H1 (cell line): ENCODE measurements at places on chromosomes 3 and 15. TPM values are rescaled to one million over a fixed set of nuclear protein-coding genes. Genes with fewer than 3 reads are reported as not detected.

DNA sequence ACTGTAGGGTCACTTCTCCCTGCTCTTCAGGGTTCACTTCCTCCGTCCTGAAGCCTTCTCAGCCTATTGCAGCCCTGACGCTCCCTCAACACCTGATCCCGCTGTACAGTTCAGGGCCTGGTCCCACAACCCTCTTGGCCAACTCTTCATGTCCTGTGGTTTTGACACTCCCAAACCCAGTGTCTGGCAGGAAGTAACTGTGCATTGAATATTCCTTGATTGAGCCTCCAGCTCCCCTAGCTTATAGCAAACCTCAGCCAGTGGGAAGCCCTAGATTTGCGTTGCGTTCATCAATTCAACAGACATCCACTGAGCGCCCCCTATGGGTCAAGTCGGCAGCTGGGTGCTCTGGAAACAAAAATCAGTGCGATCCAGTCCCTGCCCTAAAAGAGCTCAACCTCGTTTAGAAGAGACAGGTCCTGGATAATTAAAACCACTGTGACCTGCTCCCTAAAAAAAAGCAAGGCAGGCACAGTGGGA is 13.5 kb downstream of the UBAP1L start:
- DNase-seq = peak; percentile 73
- no peak overlapping the region for H3K27ac ChIP-seq
- H3K4me1 ChIP-seq = no peaks in the 10 kb centered on the region; the same call in 1 of the 2 replicates
- H3K27me3 ChIP-seq = peaks cover 5% of the 10 kb centered on the region; the same call in 1 of the 2 replicates

GRCh38 chr15:87939848-87940457 is 316.6 kb downstream of the NTRK3 start:
- no peaks in the 10 kb centered on the region for H3K36me3 ChIP-seq
- no peak overlapping the region for H3K4me3 ChIP-seq
- no peaks in the 10 kb centered on the region for H3K27me3 ChIP-seq
- no peak for DNase-seq
- no peaks in the 10 kb centered on the region for H3K4me1 ChIP-seq
- no peak overlapping the region for H3K27ac ChIP-seq

DNA sequence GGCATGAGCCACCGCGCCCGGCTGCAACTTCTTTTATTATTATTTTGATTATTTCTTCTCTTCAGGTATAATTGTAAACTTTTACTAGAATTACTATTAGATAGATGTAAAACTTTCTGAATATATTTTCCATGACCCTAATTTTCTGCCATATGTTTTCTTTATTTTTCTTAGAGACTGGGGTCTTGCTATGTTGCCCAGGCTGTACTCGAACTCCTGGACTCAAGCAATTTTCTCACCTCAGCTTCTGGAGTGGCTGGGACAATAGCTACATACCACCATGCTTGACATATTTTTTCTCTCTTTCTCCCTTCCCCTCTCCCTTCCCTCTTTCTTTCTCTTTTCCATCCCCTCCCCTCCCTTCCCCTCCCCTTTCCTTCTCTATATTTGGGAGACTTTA is 29.6 kb upstream of the CHST2 start:
- H3K4me1 ChIP-seq = no peaks in the 10 kb centered on the region
- no peak for DNase-seq
- no peaks in the 10 kb centered on the region for H3K36me3 ChIP-seq
- H3K27ac ChIP-seq = no peak overlapping the region
- H3K4me3 ChIP-seq = no peak overlapping the region

FHIT gene
- total RNA-seq = 1.8 and 3.2 TPM in 2 replicates

ARRDC4 gene
- total RNA-seq = 3.7 and 3.8 TPM in 2 replicates

SLC22A13 gene
- total RNA-seq = 0.41 and 0.54 TPM in 2 replicates

DNA sequence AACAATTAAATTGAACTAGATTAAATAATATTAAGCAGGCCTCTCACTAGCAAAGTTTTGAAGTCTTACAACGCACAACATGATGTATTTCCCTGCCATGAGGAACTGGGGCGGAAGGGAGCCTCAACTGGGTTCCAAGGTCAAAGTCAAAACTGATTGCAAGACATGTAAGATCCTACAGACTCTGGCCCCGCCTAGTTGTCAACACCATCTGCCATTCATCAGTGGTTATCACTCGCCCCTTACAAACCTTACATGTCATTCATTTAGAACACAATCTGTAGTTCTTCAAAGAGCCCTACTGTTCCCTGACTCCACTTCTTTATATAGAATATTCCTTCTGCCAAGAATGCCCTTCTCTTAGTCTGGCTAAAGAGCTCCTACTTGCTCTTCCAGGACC is 10.0 kb downstream of the ATP13A3 start:
- H3K27me3 ChIP-seq = no peaks in the 10 kb centered on the region
- no peak for DNase-seq
- H3K36me3 ChIP-seq = no peaks in the 10 kb centered on the region
- H3K4me3 ChIP-seq = no peak overlapping the region

DNA sequence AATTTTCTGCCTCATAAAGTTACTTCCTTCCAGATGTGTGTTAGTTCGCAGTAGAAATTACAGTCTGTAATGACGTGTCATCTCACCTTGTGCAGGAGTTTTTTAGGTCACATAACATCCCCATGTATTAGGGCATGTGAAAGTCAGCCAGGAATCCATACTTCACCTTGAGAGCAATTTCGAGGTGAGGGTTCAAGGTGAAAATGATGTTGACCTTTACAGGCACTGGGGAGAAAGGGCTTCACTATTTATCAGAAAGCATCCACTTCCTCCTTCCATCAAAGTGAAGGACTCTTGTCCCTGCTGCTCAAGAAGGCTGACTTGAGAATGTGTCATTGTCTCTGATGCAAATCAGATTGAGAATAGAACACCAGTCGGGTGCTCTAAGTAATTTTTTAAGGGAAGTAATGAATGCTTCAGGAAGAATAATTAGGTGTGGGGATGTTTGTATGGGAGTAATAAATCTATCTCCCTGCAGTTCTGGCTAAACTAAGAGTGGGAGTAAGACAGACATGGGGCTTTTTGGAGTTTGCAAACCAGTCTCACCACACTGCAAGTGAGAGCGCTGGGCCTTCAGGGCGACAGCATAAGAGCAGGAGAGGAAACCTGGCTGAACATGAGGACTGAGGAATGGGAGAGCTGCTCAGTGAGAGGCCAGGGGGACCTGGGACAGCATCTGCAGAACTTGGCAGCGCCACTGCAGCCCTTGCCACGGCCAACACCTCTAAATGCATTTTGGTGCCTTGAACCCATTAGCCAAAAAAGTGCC is 85.9 kb upstream of the IL12A start:
- no peak overlapping the region for H3K27ac ChIP-seq
- no peak overlapping the region for H3K4me3 ChIP-seq
- no peaks in the 10 kb centered on the region for H3K27me3 ChIP-seq
- DNase-seq = no peak
- no peaks in the 10 kb centered on the region for H3K36me3 ChIP-seq

DNA sequence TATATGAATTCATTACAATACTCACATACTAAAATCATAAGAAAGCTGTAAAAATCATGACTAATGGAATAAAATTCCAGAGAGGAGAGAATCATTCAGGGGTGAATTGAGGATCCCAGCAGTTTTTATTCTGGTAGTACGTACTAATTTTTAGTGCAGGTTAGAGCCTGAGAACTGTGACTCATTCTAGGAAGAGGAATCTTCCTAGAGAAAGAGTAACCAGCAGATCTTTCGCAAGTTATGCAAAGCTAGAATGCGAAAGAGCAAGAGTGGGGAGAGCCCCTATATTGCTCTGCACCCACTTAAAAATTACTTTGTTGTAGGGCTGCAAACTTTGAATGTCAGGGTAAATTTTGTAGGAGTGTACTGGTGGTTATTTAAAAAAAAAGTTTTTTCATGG is 303.6 kb upstream of the ARPP21 start:
- H3K4me1 ChIP-seq = no peaks in the 10 kb centered on the region
- H3K36me3 ChIP-seq = no peaks in the 10 kb centered on the region
- no peaks in the 10 kb centered on the region for H3K27me3 ChIP-seq
- DNase-seq = no peak
- H3K4me3 ChIP-seq = no peak overlapping the region
- H3K27ac ChIP-seq = no peak overlapping the region

- H3K27ac ChIP-seq = no peak overlapping the region
- no peaks in the 10 kb centered on the region for H3K27me3 ChIP-seq
- no peak for DNase-seq
- no peaks in the 10 kb centered on the region for H3K36me3 ChIP-seq
- no peaks in the 10 kb centered on the region for H3K4me1 ChIP-seq
- H3K4me3 ChIP-seq = no peak overlapping the region
Observed at GRCh38 chr3:162287600-162287999, 791.0 kb downstream of the OTOL1 start.

PRICKLE2 gene
- 8.0 and 8.9 TPM in 2 replicates for total RNA-seq

GRCh38 chr15:100902436-100903167 is 16.6 kb upstream of the LRRK1 start:
- H3K27me3 ChIP-seq = no peaks in the 10 kb centered on the region
- H3K27ac ChIP-seq = no peak overlapping the region
- no peaks in the 10 kb centered on the region for H3K36me3 ChIP-seq
- DNase-seq = no peak
- no peaks in the 10 kb centered on the region for H3K4me1 ChIP-seq

DNA sequence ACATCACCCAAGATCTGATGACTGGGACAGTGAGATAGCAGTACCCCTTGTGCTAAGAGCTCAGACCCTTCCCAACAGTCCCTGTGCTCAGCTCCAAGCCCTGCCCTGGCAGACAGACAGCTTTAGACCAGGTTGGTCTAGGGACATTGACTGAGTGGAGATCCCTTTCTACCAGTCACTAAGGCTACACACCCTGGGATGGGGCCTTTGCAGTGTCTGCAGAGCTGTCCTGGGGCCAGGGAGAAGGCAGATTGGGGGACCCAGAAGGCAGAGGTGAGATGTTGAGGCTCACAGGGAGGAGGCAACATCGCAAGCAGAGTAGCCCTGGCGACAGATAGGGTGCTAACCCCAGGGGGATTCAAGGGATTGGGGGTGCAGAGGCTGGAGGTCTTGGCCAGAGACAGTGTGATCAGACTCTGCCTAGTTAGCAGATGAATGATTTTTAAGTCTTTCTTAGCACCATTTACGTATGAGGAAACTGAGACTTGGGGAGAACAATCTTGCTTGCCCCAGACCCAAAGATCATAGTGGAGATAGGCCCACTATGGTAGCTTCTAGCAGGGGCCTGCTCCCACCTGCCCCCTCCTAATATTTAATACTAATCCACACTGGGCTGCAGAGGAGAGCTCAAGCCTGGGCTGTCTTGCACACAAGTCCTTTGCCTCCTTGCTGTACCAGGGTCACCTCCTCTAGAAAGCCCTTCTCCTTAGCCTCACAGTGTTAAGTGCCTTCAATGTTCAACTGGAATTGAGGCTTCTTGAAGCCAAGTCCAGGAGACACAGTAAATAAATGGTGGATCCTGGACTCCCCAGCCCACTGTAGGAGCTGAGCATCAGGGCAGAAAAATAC is 32.6 kb downstream of the HMCES start:
- peaks cover 5% of the 10 kb centered on the region for H3K4me1 ChIP-seq
- DNase-seq = no peak
- H3K4me3 ChIP-seq = no peak overlapping the region
- H3K27me3 ChIP-seq = no peaks in the 10 kb centered on the region
- H3K36me3 ChIP-seq = no peaks in the 10 kb centered on the region
- no peak overlapping the region for H3K27ac ChIP-seq

- DNase-seq = no peak
- peak overlapping the region; percentile 81; the same call in 1 of the 2 replicates for H3K27ac ChIP-seq
- H3K4me3 ChIP-seq = peak overlapping the region; percentile 89
Observed at GRCh38 chr15:98648654-98649471, 524 bp downstream of the IGF1R start.

C3orf22 gene
- not detected in 2 replicates for total RNA-seq

TLR9 gene
- not detected in 2 replicates for total RNA-seq

RETNLB gene
- not detected in 2 replicates for total RNA-seq

- no peak overlapping the region for H3K4me3 ChIP-seq
- H3K36me3 ChIP-seq = peaks cover 19% of the 10 kb centered on the region
- H3K27ac ChIP-seq = no peak overlapping the region
- H3K4me1 ChIP-seq = peaks cover 6% of the 10 kb centered on the region
Observed at GRCh38 chr15:28133281-28133680, 34.2 kb upstream of the OCA2 start.
